ENCODE measurements at places on chromosomes 3 and 15. TPM values are rescaled to one million over a fixed set of nuclear protein-coding genes. Genes with fewer than 3 reads are reported as not detected.

STX19 gene
- 4.9 TPM for total RNA-seq

DAZL gene
- total RNA-seq = not detected

SAXO2 gene
- 10.6 TPM for total RNA-seq

ADAMTS9 gene
- total RNA-seq = 24.1 TPM

DNA sequence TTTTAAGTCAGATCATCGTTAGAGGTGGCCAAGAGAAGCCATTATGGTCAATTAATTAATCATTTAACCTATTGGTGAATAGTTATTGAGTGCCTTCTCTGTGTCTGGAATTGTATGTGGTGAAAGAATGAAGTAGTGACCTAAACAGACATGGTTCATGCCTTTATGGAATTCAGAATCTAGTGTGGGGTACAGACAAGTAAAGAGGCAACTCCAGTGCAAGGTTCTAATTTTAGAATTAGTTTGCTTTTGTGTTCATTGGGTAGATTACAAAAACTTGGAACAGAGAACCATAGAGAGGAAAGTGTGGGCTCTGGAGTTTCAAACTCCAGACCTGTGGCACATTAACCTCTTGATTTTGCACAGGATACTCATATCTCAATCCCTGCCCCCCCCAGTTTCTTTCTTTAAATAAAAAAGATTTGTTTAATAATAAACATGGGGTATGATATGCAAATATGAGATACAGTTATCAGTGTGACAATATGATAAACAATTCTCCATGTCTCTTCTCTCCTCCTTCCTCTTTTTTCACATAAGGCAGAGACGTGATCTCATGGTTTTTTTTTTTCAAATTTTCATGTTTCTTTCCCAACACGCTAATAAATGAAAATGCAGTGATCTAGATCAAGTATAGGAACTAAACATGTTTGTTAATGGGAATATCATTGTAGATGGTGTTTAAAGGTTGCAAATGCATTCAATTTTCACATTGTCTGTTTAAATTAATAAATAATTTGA, 117.9 kb downstream of the MITF start:
- no peak overlapping the region for H3K4me3 ChIP-seq
- peaks cover 4% of the 10 kb centered on the region for H3K4me1 ChIP-seq
- no peak overlapping the region for H3K27ac ChIP-seq
- DNase-seq = no peak
- no peaks in the 10 kb centered on the region for H3K27me3 ChIP-seq

GRCh38 chr3:18071833-18072232, 329.4 kb upstream of the TBC1D5 start:
- no peaks in the 10 kb centered on the region for H3K36me3 ChIP-seq
- no peak for DNase-seq
- no peaks in the 10 kb centered on the region for H3K4me1 ChIP-seq

GRCh38 chr15:29556380-29556779, 265.9 kb downstream of the TJP1 start:
- H3K4me1 ChIP-seq = no peaks in the 10 kb centered on the region
- H3K27ac ChIP-seq = no peak overlapping the region
- H3K4me3 ChIP-seq = no peak overlapping the region
- no peaks in the 10 kb centered on the region for H3K36me3 ChIP-seq
- no peaks in the 10 kb centered on the region for H3K27me3 ChIP-seq
- no peak for DNase-seq

DNA sequence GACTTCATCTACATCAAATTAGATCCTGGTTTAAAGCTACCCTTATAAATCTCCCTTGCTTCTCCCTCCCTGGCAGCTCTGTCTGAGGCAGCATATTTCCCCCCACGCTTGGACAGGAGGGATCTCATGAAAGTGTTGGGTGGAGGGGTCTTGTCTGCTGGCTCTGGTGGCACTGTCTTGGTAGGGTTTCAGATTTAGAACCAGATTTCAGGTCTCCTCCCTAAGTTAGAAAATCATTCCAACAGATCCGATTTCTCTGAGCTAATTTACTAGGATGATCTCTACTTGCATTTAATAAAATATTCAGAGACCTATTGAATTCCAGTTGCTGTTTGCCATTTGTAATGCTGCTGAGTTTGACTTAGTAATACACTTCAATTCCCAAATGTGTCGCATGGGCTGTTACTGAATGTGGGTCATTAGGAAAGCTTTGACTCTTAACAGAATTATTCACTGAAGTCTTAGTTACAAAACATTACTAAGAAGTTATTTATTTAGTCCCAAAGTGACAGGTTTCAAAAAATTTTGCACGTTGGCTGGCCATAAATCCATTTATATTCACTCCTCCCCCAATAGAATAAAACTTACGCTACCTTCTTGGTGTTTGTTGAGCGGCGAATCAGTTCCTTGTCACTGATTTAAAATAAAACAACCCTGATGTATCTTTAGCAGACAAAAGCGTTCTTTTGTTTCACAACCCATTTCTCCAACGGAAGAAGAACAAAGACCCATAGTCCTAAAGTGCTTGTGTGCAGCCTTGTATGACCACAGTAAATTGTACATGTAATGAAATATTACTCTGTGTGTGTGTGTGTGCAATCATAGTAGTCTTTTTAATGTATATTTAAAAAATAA, 84.5 kb downstream of the TRAK1 start:
- no peak overlapping the region for H3K4me3 ChIP-seq
- no peak for DNase-seq
- H3K36me3 ChIP-seq = no peaks in the 10 kb centered on the region
- no peaks in the 10 kb centered on the region for H3K27me3 ChIP-seq

IL17RB gene
- total RNA-seq = 8.7 TPM

CD86 gene
- total RNA-seq = 4.2 TPM

DNA sequence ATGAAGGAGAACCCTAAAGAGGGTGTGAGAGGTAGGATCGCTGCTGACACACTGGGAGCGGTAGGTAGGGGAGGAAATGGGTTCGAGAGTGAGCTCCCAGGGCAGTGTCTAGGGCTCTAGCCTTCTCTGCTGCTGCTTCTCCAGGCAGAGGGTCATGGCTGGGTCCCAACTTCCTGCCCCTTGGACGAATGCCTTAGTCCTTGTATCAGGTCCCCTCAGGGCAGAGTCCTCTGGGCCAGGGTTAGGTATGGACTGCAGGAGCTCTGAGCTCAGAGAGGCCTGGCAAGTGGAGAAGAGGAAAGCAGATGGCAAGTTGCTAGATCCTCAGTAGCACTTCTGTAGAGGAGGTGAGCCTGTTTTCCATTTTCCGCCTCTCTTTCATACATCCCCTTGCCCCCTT, 2.9 kb downstream of the CORO2B start:
- no peak for DNase-seq
- no peak overlapping the region for H3K27ac ChIP-seq
- H3K36me3 ChIP-seq = no peaks in the 10 kb centered on the region
- no peak overlapping the region for H3K4me3 ChIP-seq
- H3K27me3 ChIP-seq = no peaks in the 10 kb centered on the region

GRCh38 chr3:165389653-165390052, 193.5 kb upstream of the SLITRK3 start:
- no peaks in the 10 kb centered on the region for H3K4me1 ChIP-seq
- no peaks in the 10 kb centered on the region for H3K36me3 ChIP-seq
- no peak overlapping the region for H3K4me3 ChIP-seq

GRCh38 chr15:60540002-60540651, 61.2 kb upstream of the ICE2 start:
- no peak for DNase-seq
- no peak overlapping the region for H3K4me3 ChIP-seq
- no peaks in the 10 kb centered on the region for H3K36me3 ChIP-seq
- no peak overlapping the region for H3K27ac ChIP-seq
- H3K27me3 ChIP-seq = no peaks in the 10 kb centered on the region
- peaks cover 3% of the 10 kb centered on the region for H3K4me1 ChIP-seq

DNA sequence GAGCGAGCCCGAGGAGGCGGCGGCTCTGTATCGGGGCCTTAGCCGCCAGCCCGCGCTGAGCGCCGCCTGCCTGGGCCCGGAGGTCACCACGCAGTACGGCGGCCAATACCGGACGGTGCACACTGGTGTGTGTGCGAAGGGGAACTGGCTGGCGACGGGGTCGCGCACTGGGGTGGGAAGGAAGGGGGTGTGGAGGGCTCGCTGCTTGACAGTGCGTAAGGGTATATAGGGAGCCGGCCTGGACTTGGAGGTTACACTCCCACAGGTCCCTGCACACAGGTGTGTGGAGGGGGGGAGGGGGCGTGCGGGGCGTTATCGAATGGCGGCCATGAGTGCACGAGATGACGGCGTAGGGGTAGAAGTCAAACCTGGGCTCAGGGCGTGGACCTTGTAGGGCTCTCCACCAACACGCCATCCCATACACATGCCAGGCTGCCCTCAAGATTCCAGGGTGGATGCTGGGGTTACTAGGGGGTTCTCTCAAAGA, 389 bp downstream of the APEH start:
- H3K27ac ChIP-seq = peak overlapping the region; percentile 90
- H3K27me3 ChIP-seq = no peaks in the 10 kb centered on the region
- peak overlapping the region; percentile 99 for H3K4me3 ChIP-seq
- peaks cover 16% of the 10 kb centered on the region for H3K4me1 ChIP-seq
- no peak for DNase-seq

- H3K4me1 ChIP-seq = no peaks in the 10 kb centered on the region
- H3K27ac ChIP-seq = no peak overlapping the region
- DNase-seq = no peak
- no peak overlapping the region for H3K4me3 ChIP-seq
- no peaks in the 10 kb centered on the region for H3K36me3 ChIP-seq
- H3K27me3 ChIP-seq = no peaks in the 10 kb centered on the region
Observed at GRCh38 chr15:76982356-76982755, 12.6 kb upstream of the PSTPIP1 start.

DNA sequence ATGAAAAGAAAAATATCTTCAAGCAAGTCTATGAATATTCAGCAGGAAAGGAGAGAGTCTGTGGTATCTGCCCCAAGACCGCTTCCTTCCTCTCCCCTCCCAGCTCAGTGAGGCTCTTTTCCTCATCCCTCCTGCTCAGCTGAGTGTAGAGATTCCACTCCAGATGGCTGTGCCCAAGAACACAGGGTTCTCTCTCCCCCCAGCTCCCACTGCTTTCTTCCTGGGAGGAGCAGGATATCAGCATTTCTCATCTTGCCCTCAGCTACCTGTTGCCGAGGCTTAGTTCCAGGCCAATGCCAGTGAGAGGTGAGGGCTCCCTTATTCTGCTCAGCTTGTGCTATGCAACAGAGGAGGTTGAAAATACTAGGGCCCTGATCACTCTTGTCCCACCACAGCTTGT, 211.9 kb downstream of the SV2B start:
- no peak overlapping the region for H3K4me3 ChIP-seq
- DNase-seq = no peak
- no peaks in the 10 kb centered on the region for H3K4me1 ChIP-seq
- H3K27ac ChIP-seq = no peak overlapping the region
- H3K27me3 ChIP-seq = no peaks in the 10 kb centered on the region

DNA sequence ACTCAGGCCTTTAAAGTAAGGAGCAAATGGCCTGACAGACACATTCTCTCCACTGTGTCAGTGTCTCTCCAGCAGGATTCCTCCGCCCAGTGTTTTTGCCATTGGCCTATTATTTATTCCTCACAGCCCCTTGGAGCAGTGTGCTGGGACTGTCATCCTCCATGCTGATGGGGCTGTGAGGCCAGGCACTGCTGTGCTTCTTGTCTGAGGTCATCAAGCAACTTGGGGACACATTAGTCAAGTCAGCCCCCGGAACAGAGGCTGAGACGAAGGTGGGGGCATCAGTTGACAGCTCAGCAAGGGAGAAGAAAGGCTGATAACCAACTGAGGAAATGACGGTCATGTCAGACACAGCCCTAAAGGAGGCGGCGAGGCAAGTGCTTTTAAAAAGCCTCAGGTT, 67.4 kb downstream of the XXYLT1 start:
- no peaks in the 10 kb centered on the region for H3K36me3 ChIP-seq
- no peaks in the 10 kb centered on the region for H3K27me3 ChIP-seq
- DNase-seq = no peak
- peaks cover 24% of the 10 kb centered on the region for H3K4me1 ChIP-seq

DNA sequence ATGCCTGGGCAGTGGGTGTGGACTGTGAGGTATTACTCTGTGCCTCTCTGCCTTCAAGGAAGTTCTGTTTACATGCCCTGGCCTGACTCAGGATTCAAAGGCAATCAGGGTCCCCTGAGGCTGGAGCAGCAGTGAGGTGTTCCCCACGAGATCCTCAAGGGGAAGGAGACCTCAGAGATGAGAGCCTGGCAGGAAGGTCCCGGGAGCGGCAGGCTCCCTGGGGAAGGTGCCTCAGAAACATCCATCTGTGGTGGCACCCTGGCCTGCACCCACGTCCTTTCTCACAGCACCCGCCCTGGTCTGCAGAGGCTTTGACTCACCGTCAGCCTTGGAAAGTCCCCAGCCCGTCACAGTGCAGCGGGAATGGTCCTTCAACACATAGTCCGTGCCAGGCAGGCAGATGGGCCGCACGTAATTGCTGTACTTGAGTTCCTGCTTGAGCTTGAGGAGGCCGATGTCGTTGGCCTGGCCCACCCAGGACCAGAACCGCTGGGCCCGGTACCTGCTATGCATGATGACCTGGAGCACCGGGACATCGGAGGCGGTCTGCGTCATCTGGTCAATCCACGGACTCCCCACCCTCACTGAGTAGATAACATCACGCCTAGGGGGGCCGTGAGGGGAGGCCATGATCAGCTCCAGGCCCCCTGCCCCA, 3.6 kb downstream of the PRSS50 start:
- no peak overlapping the region for H3K4me3 ChIP-seq
- no peak overlapping the region for H3K27ac ChIP-seq
- peak; percentile 65 for DNase-seq
- H3K27me3 ChIP-seq = no peaks in the 10 kb centered on the region
- H3K36me3 ChIP-seq = no peaks in the 10 kb centered on the region
- H3K4me1 ChIP-seq = no peaks in the 10 kb centered on the region

GRCh38 chr15:46089467-46089935, 454.7 kb downstream of the SQOR start:
- no peaks in the 10 kb centered on the region for H3K27me3 ChIP-seq
- no peak overlapping the region for H3K4me3 ChIP-seq
- DNase-seq = no peak
- H3K4me1 ChIP-seq = no peaks in the 10 kb centered on the region
- no peak overlapping the region for H3K27ac ChIP-seq

DNA sequence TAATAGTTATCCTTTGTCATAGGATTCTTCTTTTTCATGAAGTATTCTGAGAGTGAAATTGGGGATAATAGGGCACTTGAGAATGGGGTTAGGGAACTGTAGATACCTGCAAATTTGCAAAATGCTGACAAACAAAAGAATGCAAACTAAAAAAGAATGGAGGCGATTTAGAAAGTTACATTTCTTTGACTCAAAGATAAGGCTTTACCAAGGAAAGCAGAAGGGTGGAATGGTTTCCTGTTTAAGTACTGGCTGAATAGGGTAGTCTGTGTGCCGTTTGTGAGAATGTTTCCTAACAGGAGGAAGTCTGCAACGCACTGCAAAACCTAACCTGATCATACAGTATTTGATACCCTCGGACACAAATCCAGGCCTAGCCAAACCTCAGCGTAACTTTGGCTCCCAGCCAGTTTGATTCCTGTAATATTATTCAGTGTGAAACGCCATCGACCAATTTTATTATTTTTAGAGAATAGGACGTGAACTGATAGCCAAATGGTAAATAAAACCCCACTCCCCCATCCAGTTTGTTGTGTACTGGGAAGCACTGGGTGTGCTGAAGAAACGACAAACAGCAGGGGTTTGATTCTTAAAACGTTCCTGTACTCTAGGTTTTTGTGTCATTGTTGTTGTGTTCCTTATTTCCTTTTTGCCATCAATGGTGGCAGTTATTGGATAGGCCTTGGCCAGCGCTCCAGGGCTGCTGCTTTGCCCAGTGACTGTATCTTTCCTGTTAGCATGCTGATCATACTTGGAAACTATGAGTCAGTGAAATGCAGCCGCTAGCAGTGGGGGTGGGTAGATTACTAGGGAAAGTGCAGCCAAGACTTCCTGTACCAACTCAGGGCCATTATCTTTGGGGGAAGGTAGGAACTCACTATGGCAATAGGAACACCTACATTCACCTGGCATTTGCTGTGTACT, 148.0 kb upstream of the TBL1XR1 start:
- DNase-seq = no peak
- peak overlapping the region; percentile 71 for H3K27ac ChIP-seq
- H3K4me1 ChIP-seq = peaks cover 28% of the 10 kb centered on the region
- no peaks in the 10 kb centered on the region for H3K36me3 ChIP-seq
- no peaks in the 10 kb centered on the region for H3K27me3 ChIP-seq

All from upper lobe of left lung (tissue), 6 donors.